ENCODE measurements at places on chromosomes 5 and 9. TPM values are rescaled to one million over a fixed set of nuclear protein-coding genes. Genes with fewer than 3 reads are reported as not detected.

GRCh38 chr9:13500034-13500433, 220.5 kb upstream of the MPDZ start:
- no peaks in the 10 kb centered on the region for H3K36me3 ChIP-seq
- no peak for DNase-seq
- H3K4me1 ChIP-seq: no peaks in the 10 kb centered on the region
- no peak overlapping the region for H3K27ac ChIP-seq

GRCh38 chr5:161273410-161273809, 273.1 kb downstream of the GABRB2 start:
- H3K36me3 ChIP-seq: no peaks in the 10 kb centered on the region
- H3K4me1 ChIP-seq: no peaks in the 10 kb centered on the region
- no peaks in the 10 kb centered on the region for H3K27me3 ChIP-seq
- DNase-seq: no peak

- H3K4me3 ChIP-seq: peak within 1 kb of the TSS; percentile 41
- peaks cover 6% of the 10 kb centered on the region for H3K4me1 ChIP-seq
- H3K27me3 ChIP-seq: no peaks in the 10 kb centered on the region
- no peaks in the 10 kb centered on the region for H3K36me3 ChIP-seq
- H3K27ac ChIP-seq: no peak within 1 kb of the TSS
Measured at GRCh38 chr5:115296124-115297022, at the start of gene CCDC112. CCDC112 (minus strand) TSS chr5:115296654; CDS start chr5:115296543, 111 bp downstream.

GRCh38 chr5:135223891-135224625, 175.0 kb downstream of the MACROH2A1 start:
- H3K36me3 ChIP-seq: no peaks in the 10 kb centered on the region
- H3K27ac ChIP-seq: no peak overlapping the region
- H3K4me3 ChIP-seq: no peak overlapping the region

- no peaks in the 10 kb centered on the region for H3K36me3 ChIP-seq
- no peak for DNase-seq
- no peaks in the 10 kb centered on the region for H3K4me1 ChIP-seq
- H3K4me3 ChIP-seq: no peak overlapping the region
- no peak overlapping the region for H3K27ac ChIP-seq
Measured at GRCh38 chr9:123657941-123658340, 272.0 kb downstream of the DENND1A start.

GRCh38 chr9:2788919-2789318, 55.0 kb downstream of the PUM3 start:
- no peak overlapping the region for H3K4me3 ChIP-seq
- H3K36me3 ChIP-seq: peaks cover 13% of the 10 kb centered on the region
- no peak for DNase-seq
- H3K4me1 ChIP-seq: no peaks in the 10 kb centered on the region
- no peaks in the 10 kb centered on the region for H3K27me3 ChIP-seq
- H3K27ac ChIP-seq: no peak overlapping the region

DNA sequence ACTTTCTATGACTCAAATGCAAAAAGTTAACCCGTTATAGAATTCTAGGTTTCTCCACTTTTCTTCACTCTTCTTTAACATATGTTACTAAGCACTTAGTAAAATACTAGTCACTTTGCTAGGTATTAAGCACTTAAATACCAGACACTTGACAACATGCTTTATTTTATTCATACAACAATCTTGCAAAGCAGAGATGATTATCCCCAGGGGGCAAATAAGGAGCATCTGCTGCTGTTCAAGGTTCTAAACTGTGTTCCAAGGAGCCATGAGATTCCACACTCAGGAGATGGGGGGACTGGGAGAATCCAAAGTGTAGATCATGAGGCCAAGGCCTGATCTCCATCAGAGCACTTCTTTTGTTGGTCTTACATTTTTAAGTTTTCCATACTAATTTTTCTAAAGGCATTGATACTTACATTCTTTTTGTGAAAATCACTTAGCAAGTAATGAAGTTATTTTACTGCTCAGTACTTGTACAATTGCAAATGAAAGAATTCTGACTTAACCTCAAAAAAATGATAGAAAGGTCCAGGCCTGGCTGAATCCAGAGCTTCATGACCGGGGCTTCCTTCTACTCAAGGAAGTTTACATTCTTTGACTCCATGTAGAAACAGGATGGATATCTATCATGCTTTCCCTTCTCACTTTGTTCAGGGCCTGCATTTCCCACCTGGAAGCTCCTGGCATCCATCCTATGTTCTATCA, 504.4 kb upstream of the WWC1 start:
- H3K27me3 ChIP-seq: no peaks in the 10 kb centered on the region
- H3K4me1 ChIP-seq: no peaks in the 10 kb centered on the region
- H3K4me3 ChIP-seq: no peak overlapping the region

Gene ARHGEF39
- total RNA-seq: 3.2 TPM

Gene PCDHGB3
- total RNA-seq: 0.68 TPM

Measured in natural killer cell (primary cell).